ENCODE measurements at places on chromosomes 1 and 21. TPM values are rescaled to one million over a fixed set of nuclear protein-coding genes. Genes with fewer than 3 reads are reported as not detected.

GRCh38 chr1:223140611-223141405, 2.2 kb downstream of the TLR5 start:
- no peak for DNase-seq

DNA sequence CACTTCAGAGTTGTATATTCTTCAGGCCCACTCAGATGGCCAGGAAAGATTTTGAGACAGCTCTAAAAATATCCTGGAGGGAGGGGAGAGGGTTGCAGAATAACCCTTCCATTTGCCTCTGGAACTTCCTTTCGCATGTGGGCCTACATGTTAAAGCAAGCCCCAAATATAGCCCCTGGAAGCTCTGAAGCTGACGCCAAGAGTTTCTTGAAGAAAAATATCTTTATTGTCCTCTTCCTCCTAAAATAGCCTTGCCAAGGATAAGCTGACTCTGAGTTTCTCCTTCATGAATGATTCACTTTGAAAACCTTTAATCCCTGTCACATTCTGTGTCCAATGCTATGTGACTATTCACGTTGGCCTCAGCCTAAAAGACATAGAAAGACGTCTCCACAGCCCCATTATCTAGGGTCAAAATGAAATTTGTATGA, 6.4 kb downstream of the C1orf116 start:
- DNase-seq, result no peak

GRCh38 chr1:12615865-12616708, 1.9 kb downstream of the DHRS3 start:
- no peak for DNase-seq

DNA sequence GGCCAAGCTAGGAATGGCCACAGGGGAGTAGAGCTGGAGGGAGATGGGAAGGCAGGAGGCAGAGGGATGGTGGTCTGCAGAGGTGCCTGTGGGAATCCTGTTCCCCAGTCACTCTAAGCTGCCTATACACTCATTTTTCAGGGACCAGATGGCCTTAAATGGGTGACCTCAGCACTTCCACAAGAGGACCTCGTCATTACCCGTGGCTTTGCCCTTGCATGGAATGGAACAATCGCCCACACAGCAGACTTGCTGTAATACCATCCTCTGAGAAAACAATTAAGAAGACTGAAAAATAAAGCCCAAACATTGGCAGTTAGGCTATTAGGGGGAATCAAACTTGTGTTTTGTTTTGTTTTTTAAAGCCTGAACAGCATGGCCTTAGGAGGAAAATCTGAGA, 12.9 kb upstream of the TNN start:
- no peak for DNase-seq

DNA sequence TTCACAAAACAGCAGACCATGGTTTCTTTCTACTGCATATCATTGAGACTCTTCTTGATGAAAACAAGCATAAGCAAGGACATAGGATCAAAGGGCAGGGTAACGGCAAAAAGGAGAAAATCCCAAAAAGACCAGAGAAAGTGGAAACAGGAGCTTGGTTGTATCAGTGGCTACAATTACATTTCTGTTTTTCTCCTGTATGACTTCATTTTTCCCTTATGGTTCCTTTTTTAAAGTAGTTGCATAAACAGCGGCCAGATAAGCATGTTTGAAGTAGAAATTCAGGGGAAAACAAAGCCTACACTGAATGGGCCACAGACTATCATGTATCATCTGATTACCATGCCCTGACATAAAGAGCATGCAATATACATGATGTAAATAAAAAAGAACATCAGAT, 4.6 kb downstream of the EGLN1 start:
- DNase-seq, result no peak

GRCh38 chr1:54883349-54884102, 3.5 kb downstream of the DHCR24 start:
- no peak for DNase-seq

DNA sequence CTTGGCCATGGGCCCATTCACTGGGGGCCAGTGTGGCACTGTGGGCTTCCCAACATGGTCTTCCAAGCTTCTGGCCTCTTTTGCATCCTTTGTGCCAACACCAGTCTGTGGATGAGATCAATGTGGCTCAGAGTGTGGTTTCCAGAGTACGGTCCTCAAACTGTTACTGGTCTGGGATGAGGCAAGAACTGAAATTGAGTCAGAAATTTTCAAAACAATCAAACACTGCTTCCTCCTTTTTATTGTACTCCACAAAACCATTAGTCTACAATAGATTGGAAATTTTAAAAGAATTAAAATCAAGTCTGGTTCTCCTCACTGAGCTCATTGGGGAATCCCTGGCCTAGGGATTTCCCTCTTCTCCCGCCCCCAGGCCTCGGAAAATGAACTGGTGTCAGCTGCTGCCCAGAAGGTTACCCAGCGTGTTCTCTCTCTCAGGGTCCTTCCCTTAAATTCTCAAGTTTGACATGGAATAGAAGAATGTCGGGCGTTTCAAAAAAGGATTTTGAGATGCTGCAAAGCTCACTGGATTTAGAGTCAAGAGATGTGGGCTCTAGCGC, 222.0 kb downstream of the SDCCAG8 start:
- no peak for DNase-seq

DNA sequence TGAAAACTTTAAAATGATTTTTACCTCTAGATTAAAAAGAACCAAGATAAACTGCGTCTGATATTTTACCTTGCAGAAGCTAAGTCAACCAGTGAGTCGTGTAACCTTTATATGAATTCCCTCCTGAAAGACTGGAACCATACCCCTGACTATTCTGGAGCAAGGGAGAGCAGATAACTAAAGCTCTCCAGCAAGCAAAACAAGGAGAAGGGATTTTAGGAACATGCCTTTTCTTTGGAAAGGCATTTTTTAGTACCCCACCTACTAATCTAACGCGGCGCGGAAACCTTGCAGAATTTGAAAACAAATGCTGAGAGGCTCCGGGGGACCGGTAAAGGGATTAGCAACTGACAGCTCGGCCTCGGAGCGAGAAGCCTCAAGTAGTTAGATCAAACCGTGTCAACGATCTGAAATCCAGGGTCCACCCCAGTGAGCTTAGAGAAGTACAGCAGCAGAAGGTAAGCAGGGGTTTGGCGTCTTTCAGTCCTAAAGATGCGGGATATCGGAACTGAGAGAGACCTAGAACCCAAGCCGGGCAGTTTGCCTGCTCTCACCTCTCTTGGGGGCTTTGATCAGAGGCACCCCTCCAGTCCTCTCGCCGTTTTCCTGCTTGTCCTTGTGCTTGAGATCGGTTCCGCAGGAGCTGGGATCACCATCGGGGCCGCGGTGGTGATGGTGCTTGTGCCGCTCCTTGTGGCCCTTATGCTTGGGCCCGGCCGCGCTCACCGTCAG, 954 bp downstream of the RSBN1 start:
- peak; percentile 15 for DNase-seq

DNA sequence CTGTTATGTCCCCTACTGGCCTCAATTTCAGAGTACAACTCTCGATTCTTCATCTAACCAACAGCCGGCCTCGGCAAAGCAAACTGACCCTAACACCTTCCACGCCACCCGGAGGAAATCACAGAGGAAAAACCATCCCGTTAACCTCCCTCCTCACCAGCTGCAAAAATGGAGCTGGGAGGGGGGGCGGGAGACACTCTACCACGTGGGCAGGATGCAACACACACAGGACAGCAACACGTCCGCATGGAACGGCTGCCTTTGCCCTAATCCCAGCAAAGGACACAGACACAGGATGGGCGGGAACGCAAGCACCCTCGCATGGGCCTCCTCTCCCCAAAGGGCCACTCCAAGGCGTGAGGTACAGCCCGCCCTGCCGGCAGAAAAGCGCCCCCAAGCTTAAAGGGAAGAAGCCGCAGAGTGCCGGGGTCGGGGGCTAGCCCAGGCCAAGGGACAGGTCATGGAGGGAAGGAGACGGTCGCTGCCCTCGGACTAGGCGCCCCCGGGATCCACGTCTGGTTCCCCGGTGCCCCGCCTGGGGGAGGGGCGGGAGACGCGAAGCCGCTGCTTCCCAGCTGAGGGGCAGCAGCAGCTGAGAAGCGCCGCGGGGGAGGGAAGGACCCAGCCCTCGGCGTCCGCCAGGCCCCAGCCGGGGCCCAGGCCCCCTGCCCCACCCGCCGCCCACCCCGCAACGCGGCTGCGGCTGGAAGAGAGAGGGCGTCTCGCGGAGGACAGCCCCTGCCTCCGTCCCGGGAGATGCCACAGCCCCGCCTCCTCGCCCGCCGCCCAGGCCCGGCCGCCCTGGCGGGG, 590 bp downstream of the FOXJ3 start:
- no peak for DNase-seq

Gene CHI3L2
- total RNA-seq, result 0.26 TPM

Gene CSF1
- 10.9 TPM for total RNA-seq

Gene RHD
- total RNA-seq, result 0.69 TPM

All from urinary bladder (tissue), 4 donors.